ENCODE measurements at places on chromosomes 6 and 20.
A peak's percentile ranks its signal among the peaks of the same experiment; 100 is the strongest.

DNA sequence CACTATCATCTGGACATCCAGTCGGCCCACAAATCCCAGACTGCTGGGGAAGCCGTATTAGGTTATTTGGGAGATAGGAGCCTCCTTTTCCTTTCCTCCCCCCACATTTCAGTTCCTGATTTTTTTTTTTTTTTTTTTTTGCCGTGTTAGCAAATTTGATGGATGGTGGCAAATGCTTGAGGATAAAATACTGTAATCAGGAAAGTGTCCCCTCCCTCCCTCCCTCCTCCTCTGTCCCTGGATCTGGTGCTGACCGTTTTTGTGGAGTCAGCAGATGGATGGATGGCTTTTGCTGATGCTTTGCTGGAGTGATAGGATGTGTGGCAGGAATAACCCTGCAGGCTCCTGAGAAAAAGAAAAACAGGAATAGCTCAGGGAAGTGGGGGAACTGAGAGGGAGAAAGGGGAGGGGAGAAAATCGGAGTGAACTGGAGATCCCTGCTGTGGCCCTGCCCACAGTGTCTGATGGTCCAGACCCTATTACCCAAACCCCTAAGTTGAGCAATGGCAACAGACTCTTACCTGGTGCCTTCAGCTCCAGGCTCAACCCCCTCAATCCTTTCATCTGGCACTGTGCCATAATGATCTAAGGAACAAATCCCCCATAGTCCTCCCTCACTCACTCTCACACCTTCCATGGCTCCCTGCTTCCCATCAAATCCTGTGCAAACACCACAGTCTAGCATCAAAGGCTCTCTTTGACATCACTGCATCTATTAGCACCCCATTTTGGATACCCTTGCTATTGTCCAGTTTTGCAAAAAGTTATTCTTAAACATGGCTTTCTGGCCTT, 277.3 kb upstream of the CHD6 start:
- DNase-seq = no peak

- no peak for DNase-seq
Observed at GRCh38 chr20:52800734-52801627, 171.2 kb upstream of the TSHZ2 start.

- DNase-seq = no peak
Observed at GRCh38 chr6:127457456-127458064, 1.6 kb downstream of the KIAA0408 start.

- no peak for DNase-seq
Observed at GRCh38 chr6:95546148-95546547, 31.2 kb upstream of the MANEA start.

DNA sequence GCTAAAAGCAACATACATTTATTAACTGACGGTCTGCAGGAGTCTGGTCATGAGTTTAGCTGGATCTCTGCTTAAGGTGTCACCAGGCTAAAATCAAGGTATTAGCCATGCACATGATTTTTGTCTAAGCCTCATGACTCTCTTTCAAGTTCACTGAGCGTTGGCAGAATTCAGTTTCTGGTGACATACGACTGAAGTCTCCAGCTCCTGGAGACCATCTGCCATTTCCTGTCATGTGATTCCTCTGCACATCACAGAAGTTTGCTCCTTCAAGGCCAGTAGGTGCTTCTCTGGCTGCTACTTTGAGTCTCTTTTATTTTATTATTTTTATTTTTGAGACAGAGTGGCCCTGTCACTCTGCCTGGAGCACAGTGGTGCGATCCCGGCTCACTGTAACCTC, 148.4 kb upstream of the EYA4 start:
- no peak for DNase-seq

GRCh38 chr6:103122766-103123601, 1729.5 kb downstream of the GRIK2 start:
- DNase-seq = no peak

DNA sequence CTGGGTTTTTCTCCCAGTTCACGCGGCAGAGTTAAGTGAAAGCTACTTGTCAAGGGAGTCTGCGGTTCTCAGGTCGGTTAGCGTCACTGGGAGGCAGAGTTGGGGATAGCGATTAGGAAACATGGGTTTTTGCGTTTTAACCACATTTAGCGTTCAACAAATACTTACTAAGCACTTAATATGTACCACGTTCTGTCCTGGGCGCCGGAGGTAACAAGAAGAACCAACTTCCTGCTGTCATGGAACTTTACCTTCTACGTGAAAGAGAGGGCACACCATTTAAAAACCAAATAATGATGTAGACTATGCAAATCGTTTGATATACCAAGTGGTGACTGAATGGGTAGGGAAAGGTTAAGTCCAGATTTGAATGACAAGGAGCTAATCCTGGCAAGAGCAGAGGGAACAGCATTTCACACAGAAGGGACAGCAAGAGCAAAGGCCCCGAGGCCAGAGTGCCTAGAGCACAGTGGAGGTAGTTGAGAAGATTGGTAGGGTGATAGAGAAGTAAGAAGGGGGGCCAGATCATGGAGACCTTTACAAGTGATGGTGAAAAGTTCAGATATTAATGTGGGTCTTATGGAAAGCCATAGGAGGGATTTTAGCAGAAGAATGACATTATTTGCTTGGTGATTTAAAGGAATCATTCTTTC, 744 bp downstream of the RIOK1 start:
- DNase-seq = no peak

DNA sequence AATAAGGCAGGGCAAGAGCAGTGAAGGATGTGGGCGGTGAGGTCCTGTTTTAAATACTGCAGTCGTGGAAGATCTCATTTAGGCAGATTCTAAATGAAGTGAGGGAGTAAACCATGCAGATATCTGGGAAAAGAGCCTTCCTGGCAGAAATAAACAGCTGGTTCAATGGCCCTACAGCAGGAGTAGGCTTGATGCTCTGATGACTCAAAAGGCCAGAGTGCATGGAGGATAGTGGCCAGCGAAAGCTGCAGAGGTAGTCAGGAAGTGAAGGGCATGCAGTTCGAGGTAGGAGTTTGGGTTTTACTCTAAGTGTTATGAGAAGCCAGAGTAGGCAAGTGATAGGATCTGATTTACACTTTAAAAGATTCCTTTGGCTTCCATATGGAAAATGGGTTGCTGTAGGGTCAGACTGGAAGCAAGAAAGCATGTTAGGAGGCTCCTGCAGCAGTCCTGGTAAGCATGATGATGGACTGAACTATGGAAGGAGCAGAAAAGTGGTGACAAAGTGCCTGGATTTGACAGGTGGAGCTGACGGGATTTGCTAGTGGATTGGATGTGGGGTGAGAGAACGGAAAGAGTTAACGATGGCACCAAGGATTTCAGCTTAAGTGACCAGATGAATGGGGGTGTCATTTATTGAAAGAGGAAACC, 150.0 kb downstream of the GJA10 start:
- DNase-seq = no peak

GRCh38 chr6:12748815-12749521, 32.4 kb downstream of the PHACTR1 start:
- DNase-seq = peak; percentile 31

DNA sequence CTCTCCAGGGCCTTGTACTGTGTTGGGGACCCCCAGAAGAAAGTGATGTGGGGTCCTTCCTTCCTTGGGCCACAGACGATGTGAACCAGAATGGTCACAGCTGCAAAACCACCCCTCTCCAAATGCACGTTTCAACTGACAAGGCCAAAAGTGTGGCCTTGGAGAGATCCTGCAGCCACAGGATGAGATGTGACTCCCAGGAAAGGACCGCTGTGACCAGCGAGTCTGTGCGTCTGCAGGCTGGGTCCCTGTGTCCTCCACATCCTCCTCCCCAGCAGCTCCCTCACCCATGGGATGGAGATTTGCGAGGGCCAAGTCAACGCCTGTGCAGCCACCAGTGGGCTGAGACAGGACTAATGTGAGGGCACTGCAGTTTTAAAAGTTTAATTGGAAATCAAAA, 247.0 kb downstream of the ERMARD start:
- no peak for DNase-seq
